ENCODE measurements at places on chromosomes 4 and X.

- DNase-seq = no peak
Measured at GRCh38 chr4:155657169-155657568, 9.5 kb upstream of the GUCY1A1 start.

DNA sequence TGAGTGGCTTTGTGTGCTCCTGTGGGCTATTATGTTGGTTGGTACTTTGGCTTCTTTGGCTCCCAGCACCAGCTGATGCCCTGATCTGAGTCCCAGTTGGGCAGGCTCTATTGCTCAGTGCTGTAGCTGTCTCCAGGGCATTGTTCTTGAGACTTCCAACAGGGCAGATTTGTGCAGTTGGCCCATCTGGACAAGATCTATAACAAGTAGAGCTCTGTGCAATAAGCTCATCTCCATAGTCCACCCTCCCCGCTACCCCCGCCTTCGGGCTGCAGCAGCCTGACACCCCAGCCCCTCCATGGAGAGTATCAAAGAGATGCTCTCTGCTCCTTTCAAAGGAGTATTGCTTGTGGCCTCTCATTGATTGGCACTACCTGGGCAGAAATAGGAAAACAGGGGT, 5.8 kb upstream of the TMEM31 start:
- DNase-seq = no peak

- no peak for DNase-seq
Measured at GRCh38 chrX:132017431-132018185, 5.5 kb upstream of the STK26 start.

DNA sequence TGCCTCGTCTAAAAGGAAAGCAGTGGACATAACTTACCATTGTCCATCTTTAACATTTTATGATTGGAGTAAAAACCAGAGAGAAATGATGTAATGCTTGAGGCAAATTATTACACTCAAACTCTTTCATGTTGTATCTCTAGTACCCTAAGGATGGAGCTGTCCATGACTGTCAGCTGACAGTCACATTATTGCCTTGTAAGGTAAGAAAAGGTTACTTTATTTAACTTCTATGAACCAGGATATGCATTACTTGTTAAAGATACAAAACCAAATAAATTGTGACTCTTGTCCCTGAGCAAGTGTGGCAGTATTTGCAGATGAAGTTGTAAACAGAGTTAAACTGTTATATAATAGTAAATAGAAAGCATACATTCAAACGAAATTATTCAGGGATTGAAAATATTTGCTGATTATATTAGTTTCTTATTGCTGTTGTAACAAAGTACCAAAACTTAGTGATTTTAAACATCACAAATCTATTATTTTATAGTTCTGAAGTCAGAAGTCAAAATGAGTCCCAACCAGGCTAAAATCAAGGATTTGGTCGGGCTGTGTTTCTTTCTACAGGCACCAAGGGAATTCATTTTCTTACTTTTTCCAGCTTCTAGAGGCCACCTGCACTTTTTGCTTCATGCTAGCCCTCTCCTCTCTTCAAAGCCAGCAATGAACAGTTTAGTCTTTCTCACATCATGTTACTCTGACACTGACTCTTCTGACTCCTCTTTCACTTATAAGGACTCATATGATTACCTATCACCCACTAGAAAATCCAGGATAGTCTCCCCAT, 113.8 kb downstream of the CEP44 start:
- DNase-seq = no peak

DNA sequence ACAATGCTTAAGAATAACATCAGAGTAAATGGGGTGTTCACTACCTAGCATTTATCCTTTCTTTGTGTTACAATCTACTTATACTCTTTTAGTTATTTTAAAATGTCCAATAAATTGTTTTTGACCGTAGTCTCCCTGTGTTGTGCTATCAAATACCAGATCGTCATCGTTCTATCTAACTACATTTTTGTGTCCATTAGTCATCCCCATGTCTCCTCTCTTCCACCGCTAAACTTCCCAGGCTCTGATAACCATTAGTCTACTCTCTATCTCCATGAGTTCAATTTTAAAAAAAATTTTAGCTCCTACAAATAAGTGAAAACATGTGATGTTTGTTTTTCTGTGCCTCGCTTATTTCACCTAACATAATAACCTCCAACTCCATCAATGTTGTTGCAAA, 381.9 kb downstream of the PRDM5 start:
- DNase-seq = no peak
